ENCODE measurements at places on chromosomes 6 and 20. TPM values are rescaled to one million over a fixed set of nuclear protein-coding genes. Genes with fewer than 3 reads are reported as not detected.

Gene C6orf118
- total RNA-seq: not detected

GRCh38 chr6:165571721-165572132, 91.3 kb downstream of the PDE10A start:
- no peak for DNase-seq

- DNase-seq: no peak
These were observed 988 bp downstream of the TIAM2 start for GRCh38 chr6:154996016-154996590.

GRCh38 chr6:166253281-166253681, 54.9 kb downstream of the PRR18 start:
- no peak for DNase-seq

Gene TGM2
- 0.35 TPM for total RNA-seq

DNA sequence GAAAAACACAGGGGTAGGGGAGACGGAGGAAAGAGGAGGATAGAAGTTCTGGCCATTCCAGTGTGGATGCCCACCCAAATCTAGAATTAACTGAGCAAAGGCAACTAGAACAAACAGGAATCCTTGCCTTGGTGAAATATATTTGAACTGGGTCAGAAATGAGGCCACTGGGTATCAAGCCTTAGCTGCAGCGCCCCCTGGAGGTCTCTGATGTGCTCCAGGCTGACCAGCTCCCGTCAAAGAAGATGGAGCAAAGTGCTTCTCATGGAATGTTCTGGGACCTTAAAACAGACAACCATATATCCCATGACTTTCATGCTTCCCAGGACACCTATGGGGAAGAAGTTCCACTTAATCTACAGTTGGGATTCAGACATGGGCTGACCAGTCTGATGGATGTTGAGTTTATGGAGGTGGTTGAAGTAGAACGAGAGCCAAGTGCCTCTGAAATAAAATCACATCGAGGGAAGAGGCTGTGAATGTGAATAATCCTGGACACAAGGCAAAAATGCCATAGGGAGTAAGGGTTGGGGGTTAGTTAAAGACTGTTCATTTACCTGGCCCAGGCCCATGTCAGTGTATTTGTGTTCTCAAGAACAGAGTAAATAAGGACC, 50.4 kb downstream of the HLA-DPB1 start:
- peak; percentile 73 for DNase-seq

DNA sequence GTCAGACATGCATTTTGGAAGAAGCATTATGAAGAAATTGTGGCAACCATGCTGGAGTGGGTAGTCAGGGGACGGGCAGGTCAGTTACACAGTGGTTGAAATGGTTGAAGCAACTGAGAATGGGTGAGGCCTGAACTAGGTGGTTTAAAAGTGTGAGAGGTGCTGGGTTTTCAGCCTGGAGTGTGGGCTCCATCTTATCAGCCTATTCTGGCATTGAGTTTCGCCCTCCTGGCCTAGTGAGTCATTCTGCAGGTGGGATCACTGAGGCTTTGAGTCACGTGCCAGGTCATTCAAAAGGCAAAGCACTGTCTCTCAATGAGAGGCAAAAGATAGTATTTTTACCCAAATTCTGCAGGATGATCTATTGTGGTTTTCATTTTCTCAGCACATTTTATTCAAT, 181.9 kb upstream of the CHD6 start:
- no peak for DNase-seq

Gene ZNF831
- total RNA-seq: 7.9 TPM

DNA sequence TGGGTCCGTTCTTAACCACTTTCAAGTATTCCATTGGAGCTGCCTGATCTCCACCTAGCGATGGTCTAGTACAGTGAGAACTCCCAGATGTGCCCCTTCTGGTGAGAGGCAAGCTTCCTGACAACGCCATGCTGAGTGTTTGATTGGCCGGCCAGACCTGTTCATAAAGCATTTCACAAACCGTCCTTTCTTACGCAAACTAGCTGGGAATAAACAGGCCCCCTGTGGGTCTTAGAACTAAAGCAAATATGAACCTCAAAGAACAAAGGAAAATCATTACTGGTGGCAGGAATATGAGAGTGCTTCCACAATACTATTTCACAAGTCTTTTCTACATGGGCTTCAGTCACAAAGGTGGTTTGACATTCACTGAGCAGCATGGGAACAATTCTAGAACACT, 15.6 kb upstream of the GCNT2 start:
- DNase-seq: no peak

DNA sequence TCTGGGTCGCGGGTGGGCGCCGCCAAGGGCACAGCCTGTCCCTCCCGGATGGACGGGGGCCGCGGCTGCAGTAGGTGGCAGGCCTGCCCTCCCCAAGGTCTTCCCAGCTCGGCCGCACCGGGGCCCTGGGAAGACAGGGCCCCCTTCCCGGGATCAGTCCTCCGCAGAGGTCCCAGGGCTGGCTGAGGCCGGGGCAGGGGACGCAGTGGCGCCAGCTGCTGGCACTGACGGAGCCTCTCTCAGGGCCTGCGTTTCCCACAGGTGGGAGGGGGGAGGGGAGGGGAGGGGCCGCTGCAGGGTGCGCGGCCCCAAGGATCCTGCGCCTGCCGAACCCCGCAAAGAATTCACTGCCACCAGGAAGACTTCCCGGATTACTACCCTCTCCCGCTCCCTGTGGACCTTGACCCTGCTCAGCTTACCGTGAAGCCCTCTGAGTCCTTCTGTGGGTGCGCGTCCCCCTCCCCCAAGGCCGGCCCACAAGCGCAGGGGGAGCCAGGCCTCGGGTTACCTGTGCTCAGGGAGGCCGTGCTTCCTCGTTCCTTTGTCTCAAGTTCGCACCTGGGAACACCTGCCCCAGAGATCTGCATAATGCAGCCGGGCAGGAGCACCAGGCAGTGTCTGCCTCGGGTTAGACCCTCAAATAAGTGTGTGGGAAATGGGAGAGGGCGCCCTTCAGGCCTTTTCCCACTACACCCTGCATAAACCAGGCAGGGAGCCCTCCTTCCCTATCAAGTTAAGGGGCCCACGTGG, 5.1 kb downstream of the LZTS3 start:
- DNase-seq: no peak

All from activated CD8-positive, alpha-beta memory T cell treated with anti-CD3 and anti-CD28 coated beads, Interleukin-2, amount 10 ng/mL, durations not matched to agents 7 days and 5 days (primary cell).